NCI-H526 (cell line): ENCODE measurements at places on chromosomes 1 and 21.

DNA sequence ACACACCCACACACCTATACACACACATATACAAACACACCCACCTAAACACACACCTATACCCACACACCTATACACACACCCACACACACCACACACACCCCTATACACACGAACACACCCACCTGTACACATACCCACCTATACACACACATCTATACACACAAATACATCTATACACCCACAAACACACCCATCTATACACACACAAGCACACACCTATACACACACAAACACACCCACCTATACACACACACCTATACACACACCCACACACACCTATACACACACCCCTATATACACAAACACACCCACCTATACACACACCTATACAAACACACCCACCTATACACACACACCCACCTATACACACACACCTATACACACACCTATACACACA, 116.4 kb upstream of the VAMP3 start:
- DNase-seq: no peak

GRCh38 chr1:47231301-47232186, 481 bp downstream of the TAL1 start:
- peak; percentile 60 for DNase-seq

DNA sequence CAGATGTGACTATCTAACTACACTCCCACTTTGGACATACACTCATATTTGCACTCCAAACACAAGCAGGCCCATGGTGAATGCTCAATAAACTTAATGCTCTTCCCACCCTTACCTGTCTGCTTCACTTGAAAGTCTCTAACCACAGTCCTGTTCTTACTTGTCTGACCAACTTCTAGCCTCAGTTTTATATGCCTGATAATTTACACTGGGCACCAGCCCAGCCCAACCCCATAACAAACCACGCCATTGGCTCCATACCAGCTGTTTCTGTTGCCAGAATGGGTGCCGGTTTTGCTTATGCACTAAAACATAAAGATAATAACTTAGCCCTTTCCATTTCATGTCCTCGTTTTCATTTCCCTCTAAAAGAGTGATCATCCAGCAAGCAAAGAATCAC, 395.4 kb downstream of the NTNG1 start:
- no peak for DNase-seq

DNA sequence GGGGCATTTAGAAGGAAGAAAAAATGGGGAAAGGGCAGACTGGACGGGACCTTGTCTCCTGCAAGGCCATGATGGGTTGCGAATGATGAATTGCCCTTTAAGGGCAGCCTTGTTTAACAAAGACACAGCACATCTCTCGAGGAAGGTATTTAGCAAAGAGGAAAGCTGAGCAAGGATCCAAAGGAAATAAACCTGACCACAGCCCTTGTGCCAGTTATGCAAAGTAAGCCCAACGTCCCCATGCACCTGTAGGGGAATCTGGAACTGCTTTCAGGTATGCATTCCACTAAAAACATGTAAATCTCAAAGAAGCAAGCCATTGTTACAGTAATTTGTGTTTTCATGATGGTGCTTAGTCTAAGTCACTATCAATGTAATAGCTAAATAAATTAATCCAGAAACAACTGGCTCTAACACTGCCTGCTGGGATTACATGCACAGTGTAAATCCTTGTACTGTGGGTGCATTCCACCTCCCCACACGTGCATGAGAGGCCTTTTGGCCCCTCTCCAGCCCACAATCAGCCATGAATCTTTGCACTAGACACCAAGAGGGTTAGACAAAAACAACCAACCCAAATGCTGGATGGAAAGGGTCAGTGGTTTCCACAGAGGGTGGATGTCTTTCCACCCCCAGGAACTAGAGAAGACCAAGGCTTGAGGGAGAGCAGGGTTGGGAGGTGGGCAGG, 228.8 kb upstream of the KAZN start:
- peak; percentile 98 for DNase-seq

- DNase-seq: no peak
These were observed 39.1 kb upstream of the AGL start for GRCh38 chr1:99811075-99811474.

DNA sequence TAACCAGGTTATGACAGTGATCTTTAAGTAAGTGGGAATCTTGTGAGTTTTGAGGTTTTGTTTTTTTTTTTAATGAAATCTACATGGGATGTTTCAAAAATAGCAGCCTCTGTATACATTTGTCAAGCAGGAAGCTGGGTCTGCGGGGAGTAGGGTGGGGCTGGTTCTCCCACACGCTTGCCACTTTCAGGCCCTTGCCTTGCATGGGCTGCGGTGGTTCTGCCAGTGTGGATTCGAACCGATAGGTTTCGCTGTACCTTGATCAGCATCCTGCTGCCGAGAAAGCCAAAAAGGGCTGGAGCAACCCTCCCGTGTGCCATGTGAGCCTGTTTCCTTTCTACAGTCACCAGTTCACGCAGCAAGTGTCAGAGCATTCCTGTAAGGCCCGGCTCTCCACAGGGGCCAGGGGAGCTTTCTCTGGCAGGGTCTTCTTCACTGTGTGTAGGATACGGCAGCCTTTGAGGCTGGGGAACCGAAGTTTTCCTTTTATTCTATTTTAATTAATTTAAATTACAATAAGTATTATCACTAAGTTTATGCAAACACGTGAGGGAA, 79.2 kb upstream of the SAMD11 start:
- DNase-seq: no peak

DNA sequence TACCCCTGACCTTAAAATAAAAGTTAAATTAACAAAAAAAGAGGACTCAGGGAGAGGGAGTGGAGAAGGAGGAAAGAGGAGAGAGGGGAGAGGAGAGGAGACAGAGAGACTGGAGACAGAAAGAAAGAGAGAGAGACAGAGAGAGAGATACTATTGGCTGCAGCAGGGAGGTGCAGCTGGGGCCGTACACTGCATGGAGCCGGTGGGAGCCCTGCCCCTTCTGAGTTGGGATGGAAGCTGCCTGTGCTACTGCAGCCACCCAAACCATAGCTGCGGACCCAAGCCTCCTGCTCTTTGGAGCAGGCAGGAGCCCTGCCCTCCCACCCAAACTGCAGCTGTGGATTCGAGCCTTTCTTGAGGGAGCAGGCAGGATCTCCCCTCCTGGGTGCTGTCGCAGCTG, 32.7 kb upstream of the HP1BP3 start:
- no peak for DNase-seq

DNA sequence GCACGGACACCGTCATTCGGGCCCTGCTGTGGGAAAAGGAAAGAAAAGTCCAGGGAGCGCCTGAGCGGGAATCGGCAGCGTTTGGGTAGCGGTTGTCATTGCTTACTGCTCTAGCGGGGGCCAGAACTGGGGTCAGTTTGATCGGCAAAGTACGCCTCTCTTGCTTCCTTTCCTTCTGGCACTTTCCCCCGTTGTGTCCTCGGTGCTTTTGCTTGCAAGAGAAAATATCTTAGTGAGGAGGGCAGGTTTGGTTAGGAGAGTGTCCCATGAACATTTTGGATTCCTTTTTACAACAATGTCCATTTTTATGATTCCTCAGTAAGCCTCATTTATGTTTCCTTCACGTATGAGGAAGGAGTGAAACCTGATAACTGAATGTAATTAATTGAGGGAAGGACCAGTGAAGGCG, 670 bp downstream of the ST3GAL3 start:
- peak; percentile 89 for DNase-seq

DNA sequence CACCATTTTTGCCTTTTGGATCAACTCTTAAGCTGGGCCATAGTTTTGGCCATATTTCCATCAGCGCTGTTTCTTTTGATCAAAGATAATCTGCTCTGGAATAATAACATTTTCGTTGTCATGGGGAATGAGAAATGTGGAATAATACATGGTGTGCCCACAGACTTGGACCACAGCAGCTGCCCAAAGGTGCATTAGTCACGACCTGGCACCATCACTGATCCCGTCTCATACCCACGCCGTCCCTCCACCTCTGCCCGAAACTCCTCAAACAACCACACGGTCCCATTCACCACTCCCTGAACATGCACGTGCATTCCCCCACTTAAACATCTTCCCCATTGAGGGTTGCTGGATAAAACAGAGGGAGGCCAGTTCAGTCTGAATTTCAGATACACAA, 76.9 kb downstream of the SLC66A1 start:
- no peak for DNase-seq

DNA sequence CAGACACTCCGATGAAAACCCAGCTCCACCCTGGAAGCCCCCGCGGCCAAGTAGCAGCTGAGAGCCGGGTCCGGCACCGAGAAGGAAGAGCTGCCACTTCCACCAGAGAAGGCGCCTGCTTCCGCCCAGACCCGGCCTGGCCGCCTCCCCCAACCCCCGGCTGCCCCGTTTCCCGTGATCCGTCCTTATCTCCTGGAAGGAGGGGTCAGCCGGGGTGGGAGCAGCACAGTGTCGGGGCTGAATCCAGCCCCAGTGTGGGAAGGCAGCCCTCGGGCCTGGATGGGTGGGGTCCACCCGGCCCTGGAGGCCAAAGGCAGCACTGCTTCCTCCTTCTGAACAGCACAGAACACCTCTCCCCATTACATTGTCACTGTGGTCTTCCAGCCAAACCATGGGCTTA, 69.4 kb downstream of the MEGF6 start:
- no peak for DNase-seq

- no peak for DNase-seq
These were observed 7.6 kb downstream of the EDARADD start for GRCh38 chr1:236401698-236402097.

DNA sequence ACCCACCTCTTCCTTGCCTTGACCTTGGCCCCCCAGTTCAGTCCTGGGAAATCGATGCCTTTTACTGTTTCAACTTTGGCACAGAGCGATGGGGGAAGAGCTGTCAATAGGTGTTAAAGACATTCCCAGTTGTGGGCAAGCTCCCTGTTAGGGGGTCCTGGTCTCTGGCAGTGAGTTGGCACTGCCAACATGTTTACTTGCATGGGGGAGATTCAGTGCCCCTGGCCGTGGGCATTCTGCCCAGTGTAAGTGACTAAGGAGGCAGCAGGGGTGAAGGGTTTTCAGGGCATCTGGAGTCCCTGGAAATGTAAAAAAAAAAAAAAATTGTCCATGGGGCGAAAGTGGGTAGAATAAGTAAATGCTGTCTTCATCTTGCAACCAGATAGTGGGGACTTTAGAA, 407.0 kb downstream of the PTPRU start:
- no peak for DNase-seq

DNA sequence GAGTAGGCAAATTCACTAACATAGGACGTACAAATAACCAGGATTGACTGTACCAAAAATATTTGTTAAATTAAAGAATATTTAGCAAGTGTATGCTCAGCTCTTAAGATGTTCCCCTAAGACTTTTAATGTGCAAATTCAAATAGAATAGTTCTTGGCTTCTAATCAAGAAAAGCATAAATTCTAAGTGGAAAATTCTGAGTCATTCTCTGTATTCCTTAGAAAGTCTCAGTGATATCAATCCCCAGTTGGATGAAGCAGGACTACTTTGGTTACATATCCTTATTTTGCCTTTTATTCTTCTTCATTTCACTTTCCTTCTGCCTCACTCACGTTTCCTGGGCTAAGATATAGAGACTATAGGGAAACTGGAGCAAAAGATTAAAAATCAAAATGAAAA, 130.2 kb downstream of the IFI44 start:
- DNase-seq: no peak

GRCh38 chr1:247297263-247298123, 34.2 kb downstream of the ZNF496 start:
- no peak for DNase-seq

DNA sequence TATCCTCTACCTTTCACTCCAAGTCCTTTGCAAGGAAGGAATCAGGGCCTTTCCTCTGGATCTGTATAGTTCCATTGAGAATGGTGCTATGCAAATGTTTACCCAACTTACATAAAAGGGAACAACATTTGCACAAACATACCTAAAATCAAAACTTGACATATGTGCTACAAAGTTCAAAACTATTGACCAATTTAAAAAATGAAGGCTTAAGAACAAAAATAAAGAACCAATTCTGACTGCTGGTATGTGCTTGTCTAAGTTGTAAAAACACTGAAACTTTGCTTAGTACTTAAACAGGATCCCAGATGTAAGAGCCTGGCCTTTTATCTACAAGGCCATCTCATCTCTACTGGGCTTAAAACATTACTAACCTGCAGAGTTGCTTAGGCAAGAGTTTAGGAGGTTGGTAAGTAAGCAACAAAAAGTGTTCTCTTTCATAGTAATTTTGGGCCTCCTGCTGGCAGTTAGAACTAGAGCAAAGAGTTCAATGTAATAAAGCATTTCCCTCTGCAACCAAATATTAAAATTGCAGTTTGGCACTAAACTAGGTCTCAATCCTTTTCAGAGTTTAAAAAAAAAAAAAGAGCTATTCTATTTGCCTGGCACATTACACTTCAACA, 2.0 kb downstream of the SCMH1 start:
- DNase-seq: peak; percentile 49

DNA sequence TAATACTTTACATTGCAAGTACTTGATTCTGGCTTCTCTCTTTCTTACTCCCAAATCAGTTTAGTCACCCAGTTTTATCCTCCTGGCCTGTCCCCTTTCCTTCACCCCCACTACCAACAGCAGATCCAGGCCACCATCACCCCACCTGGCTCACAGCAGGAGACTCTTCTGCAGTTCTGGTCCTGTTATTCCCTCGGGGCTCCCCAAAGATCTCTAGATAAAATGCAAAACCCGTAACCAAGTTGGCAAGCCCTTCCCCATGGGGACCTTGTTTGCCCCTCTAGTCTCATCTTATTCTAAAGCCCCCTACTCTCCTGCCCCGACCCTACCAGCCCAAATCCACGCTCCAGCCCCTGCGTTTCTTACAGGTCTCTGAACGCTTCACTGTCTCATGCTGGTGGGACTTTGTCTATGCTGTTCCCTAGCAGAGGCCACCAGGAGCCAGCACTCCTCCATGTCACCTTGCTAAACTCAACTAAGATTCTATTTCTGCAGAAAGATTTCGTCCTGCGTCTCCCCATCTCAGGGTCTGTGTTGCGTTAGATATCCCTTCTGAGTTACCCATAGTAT, 4.0 kb downstream of the ABCG1 start:
- DNase-seq: no peak

GRCh38 chr21:36127250-36127904, 7.5 kb upstream of the CBR3 start:
- DNase-seq: no peak

GRCh38 chr1:212595787-212596714, 12.5 kb upstream of the ATF3 start:
- DNase-seq: no peak

- DNase-seq: peak; percentile 18
These were observed 12.6 kb upstream of the ADORA3 start for GRCh38 chr1:111516005-111516535.

GRCh38 chr21:44817914-44818639, at the start of gene SUMO3:
SUMO3 (minus strand) TSS chr21:44818062; CDS start chr21:44817968, 94 bp downstream.
- DNase-seq: no peak

GRCh38 chr1:172378109-172378760, 42.2 kb upstream of the C1orf105 start:
- DNase-seq: peak; percentile 58
